ENCODE measurements at places on chromosomes 2 and 18.
A peak's percentile ranks its signal among the peaks of the same experiment; 100 is the strongest.

- peak; percentile 64 for ATAC-seq
Measured at GRCh38 chr2:240579771-240580614, 6.5 kb upstream of the CAPN10 start.

- ATAC-seq: no peak
Measured at GRCh38 chr2:79860228-79861058, 347.6 kb downstream of the CTNNA2 start.

DNA sequence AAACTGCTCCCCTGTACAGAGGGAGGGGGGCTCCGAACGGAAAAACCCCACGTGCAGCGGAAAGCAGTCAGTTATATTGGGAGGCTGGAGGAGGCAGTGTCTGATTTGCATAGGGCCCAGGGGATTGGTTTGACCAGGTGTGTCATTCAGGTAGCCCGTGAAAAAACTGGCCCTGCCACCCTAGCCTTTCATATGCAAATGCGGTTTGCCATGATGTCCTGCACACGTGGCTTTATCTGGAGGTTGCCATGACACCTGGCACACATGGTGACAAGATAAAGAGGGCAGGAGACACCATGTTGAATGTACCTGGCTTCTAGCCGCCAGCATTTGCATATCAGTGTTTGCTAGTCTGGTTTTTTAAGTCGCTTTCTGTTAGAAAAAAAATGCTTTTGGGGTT lies 20.5 kb downstream of the SLC25A52 start:
- no peak for ATAC-seq

GRCh38 chr18:70250781-70251180 lies 38.1 kb upstream of the SOCS6 start:
- no peak for ATAC-seq

DNA sequence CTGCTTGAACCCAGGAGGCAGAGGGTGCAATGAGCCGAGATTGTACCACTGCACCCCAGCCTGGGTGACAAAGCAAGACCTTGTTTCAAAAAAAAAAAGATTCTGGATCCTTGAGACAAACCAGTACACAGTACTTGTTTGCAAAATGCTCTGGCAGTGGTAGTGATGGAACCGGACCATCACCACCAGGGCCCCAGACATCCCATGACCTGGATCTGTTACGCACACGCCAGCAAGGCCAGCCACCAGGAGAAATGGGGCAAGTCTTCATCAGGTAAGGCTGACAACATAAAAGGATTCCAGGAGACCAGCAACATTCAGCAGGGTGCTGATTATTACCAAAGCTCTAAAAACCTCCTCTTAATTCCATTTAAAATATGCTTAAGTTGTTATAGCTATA lies 35.5 kb downstream of the TBC1D8 start:
- ATAC-seq: no peak

GRCh38 chr2:221758076-221758475 lies 186.0 kb upstream of the EPHA4 start:
- ATAC-seq: no peak

DNA sequence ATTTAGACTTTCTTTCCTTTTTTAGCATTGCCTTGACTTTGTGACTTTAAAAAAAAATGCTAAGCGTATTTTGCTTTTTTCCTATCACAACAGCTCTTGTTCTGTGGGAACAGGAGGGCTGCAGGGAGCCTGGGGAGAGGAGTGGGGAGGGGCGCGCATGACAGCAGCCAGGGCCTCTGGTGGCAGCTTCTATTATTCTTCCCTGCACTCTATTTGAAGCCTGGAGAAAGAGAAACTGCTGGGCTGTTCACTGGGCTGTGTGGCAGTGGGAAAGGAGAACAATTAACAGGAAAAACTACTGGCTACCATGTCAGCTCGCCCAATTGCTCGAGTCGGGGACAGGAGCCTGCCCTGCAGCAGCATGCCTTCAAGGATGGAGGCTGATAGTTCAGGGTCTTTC lies 119.0 kb upstream of the ZBTB14 start:
- no peak for ATAC-seq

DNA sequence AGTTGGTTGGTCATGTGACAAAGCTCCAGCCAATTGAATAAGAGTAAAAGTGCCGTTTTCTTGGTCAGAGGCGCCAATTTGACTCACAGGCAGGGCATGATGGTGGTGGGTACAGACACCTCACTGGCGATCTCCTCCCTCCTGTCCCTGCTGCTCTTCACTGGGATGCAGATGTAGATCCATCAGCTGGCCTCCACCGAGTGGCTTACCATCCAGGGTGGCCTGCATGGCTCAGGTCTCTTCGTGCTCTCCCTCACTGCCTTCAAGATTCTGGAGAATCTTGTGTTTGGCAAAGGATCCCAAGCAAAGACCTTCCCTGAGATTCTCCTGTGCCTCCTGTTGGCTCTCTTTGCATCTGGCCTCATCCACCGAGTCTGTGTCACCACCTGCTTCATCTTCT lies 12.9 kb downstream of the SIX2 start:
- ATAC-seq: no peak

DNA sequence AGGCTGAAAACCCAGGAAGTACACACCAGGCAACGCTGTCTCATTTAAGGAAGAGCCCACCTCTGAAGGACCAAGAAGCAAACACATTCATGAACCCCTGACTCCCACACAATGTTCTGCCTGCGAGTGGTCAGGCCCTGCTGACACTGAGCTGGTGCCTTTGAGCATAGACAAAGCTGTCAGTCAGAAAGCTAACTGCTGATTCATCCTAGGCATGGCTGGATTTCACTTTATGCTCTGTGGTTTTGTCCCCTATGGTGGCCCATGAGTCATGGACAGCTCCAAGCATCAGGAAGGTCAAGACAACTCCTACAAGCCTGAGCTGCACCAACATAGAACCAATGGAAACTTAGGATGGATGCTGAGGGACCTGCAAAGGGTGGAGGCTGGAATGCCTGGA lies 78.9 kb downstream of the UXS1 start:
- ATAC-seq: peak; percentile 44

DNA sequence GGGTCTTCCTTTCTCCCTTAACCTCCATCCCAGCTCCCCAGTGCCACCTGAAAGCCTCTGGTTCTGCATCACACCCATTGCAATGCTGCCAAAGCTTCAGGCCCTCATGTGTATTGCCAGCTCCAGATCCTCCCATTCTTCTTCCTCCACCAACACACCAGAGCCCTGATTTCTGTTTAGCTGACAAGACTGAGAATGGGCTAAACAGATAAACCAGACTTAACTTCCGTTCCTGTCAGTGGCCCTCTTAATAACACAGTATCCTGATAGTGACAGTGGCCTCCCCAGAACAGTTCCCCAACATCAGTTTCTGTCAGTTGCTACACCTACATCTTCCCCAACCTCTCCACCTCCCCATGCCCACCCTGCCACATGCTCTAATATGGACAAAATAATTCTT lies 31.3 kb upstream of the C1D start:
- ATAC-seq: no peak

DNA sequence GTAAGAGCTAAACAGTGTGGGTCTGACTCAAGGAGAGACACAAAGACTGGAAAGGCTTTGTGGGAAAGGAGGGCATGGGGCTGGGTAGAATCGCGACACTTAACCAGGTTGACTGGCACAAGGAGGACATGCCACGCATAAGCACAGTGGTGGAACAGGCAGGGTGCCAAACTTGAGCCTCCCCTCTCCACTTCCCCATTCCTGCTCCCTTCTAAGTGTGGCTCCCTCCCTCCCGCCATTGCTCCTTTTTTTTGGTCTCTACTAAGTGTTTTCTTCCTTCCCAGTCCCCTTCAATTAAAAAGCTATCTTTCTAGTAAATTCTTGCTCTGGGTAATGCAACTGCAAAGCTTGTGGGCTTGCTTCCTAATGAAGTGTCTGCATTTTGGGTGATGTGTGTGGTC lies 40.3 kb upstream of the ZFP36L2 start:
- ATAC-seq: no peak

- ATAC-seq: no peak
Measured at GRCh38 chr2:187544371-187545080, 9.7 kb downstream of the TFPI start.

DNA sequence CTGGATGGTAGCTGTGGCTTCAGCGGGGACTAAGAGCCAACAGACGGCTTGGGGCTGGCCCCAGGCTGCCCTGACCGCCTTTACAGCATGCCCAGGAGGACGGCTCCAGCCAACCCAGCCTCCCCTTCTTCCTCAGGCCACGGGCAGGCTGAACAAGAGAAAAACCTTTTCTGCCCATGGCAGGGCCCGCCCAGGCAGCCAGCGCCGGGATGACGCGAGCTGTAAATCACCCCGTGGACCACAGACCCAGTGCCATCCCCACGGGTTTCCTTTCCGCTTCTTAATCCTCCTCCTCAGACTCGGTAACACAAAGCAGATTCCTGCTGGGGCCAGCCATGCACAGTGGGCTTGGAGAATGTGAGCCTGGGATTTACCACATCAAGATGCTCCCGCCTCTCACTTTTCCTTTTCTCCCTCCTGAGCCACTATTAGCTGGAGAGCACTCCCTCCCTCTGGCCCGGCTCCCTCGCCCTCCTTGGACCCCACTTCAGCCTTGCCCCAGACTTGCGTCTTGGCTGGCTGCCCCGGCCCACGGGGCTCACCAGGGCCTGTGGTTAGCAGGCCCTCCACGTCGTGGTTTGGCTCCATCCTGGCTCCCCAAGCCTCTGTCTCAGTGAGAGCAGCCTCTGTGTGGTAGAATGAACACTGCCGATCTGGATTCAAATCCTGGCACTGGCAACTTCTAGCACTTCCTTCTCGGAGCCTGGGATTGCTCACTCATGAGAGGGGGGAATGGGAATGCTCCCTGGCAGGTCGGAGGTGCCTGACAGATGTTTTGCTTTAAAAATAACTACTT lies 31.4 kb downstream of the ATOH8 start:
- peak; percentile 58 for ATAC-seq

- no peak for ATAC-seq
Measured at GRCh38 chr18:51721388-51721787, 523.9 kb upstream of the MEX3C start.

GRCh38 chr2:184402381-184402780 lies 195.9 kb upstream of the ZNF804A start:
- ATAC-seq: no peak

- no peak for ATAC-seq
Measured at GRCh38 chr2:241061275-241061674, 40.8 kb downstream of the MTERF4 start.

- ATAC-seq: no peak
Measured at GRCh38 chr2:59947917-59948541, 605.4 kb downstream of the BCL11A start.

GRCh38 chr18:75507636-75508035 lies 80.1 kb upstream of the SMIM21 start:
- no peak for ATAC-seq

DNA sequence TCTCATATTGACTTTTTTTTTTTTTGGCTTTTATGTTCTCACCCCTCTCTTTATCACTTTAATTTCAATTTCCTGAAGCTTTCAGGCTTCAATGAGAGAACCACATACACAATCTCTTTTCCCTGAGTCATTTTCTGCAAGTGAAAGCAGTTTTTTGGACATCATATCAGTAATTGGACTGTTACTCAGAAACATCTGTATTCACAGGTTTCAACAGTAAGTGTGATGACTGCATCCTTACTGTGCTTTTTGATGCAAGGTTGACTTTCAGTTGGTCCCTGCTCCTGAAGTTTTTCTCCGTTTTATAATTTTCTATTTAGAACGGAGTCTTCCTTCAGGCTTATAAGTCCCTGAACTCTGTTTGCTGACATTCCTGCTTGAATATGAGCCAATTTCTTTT lies 70.5 kb upstream of the CCBE1 start:
- no peak for ATAC-seq

- ATAC-seq: no peak
Measured at GRCh38 chr2:223880796-223881195, 43.4 kb upstream of the AP1S3 start.

DNA sequence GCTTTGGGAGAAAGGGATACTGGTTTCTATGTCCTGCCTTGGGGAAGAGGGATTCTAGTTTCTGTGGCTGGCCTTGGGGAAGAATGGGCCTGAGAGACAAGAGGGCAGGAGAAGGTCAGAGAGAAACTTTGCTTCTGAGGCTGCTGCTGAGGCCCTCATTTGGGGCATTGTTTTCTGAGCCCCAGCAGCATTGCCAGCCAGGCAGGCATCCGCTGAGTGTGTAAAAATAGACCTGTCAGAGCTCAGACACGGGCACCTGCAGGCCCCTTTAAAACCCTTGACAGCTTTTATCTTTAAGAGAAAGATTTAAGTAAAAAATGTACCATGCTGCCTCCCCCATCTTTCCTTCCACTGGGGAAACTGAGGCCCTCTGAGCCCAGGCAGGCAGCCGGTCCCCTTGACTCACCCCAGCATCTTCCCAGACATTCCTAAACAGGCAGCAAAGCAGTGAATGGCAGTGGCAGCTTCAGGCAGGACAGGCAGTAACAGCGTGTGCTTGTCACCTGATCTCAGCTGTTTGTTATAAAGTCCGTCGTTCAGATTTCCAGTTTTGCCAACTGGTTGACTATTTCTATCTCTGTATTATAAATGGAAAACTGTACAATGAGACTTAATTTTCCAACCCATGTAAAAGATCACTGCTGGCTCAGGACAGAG lies 27.6 kb downstream of the MLPH start:
- ATAC-seq: no peak

- no peak for ATAC-seq
Measured at GRCh38 chr2:40343902-40344301, 108.0 kb downstream of the SLC8A1 start.

DNA sequence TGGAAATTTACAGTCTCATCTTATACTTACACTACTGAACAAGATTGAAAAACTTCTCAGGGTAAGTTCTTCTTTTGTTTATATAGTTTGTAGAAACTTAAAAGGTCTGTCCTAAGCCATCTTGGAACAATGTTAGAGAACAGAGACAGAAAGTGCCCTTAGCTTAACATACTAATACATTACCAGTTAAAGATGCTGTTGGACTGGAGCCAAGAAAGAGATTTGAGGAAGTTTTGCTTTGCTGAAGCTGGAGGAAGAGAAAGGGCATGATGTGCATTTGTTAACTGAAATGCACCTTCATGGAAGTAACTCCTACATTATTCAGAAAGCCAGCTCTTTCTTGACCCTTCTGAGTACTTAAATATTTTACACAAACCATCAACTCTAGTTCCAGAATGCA lies 66.5 kb upstream of the TNFRSF11A start:
- ATAC-seq: no peak

- ATAC-seq: no peak
Measured at GRCh38 chr2:148824190-148824589, 50.8 kb upstream of the KIF5C start.

GRCh38 chr2:47598476-47598875 lies 184.5 kb upstream of the MSH6 start:
- no peak for ATAC-seq

DNA sequence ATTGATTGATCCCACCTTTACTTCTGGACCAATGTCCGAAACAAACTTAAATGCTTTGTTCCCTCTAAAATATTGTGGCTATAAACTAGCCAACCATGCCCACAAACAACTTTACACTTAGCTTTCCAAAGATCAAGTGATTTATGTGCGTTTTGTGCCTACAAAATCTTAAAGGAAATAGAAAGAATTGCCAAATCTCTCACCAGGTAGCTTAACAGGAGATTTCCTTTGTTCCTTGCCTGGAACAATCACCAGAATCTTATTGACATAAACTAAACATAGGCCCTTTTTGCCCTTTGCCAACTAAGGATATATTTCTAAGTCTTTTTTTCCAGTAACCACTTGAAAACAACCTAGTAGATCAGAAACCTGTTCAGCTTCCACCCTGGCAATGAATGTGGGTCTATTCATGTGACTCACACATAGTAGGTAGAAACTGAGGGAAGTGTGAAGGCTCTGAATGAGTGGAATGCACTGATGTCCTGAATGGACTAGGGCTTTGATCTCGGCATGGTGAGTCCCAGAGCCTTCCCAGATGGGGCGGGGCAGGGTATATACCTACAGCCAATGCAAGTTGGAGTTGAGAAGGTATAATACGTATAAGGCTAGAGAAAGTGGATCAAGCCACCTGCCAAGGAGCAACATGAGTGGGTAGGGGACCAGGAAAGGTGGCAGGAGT lies 94.6 kb upstream of the PPP1CB start:
- no peak for ATAC-seq

- ATAC-seq: no peak
Measured at GRCh38 chr18:78722929-78723710, 256.5 kb upstream of the SALL3 start.

Measured in stimulated activated memory B cell treated with anti-CD40 and anti-IgM and Interleukin-4, amounts not matched to agents 10 μg/mL and 1 μg/mL and 100 μg/mL, for 72 hours (primary cell).